ENCODE measurements at places on chromosomes 1 and 21.

- peaks cover 22% of the 10 kb centered on the region for H3K27me3 ChIP-seq
- H3K4me3 ChIP-seq, result no peak overlapping the region
- no peaks in the 10 kb centered on the region for H3K36me3 ChIP-seq
- no peak overlapping the region for H3K27ac ChIP-seq
- no peak for DNase-seq
Measured at GRCh38 chr1:200082329-200082728, 54.8 kb downstream of the NR5A2 start.

GRCh38 chr1:225453797-225454648, 26.2 kb upstream of the LBR start:
- DNase-seq, result no peak
- H3K27ac ChIP-seq, result no peak overlapping the region
- no peak overlapping the region for H3K4me3 ChIP-seq
- H3K4me1 ChIP-seq, result peaks cover 4% of the 10 kb centered on the region
- no peaks in the 10 kb centered on the region for H3K36me3 ChIP-seq

DNA sequence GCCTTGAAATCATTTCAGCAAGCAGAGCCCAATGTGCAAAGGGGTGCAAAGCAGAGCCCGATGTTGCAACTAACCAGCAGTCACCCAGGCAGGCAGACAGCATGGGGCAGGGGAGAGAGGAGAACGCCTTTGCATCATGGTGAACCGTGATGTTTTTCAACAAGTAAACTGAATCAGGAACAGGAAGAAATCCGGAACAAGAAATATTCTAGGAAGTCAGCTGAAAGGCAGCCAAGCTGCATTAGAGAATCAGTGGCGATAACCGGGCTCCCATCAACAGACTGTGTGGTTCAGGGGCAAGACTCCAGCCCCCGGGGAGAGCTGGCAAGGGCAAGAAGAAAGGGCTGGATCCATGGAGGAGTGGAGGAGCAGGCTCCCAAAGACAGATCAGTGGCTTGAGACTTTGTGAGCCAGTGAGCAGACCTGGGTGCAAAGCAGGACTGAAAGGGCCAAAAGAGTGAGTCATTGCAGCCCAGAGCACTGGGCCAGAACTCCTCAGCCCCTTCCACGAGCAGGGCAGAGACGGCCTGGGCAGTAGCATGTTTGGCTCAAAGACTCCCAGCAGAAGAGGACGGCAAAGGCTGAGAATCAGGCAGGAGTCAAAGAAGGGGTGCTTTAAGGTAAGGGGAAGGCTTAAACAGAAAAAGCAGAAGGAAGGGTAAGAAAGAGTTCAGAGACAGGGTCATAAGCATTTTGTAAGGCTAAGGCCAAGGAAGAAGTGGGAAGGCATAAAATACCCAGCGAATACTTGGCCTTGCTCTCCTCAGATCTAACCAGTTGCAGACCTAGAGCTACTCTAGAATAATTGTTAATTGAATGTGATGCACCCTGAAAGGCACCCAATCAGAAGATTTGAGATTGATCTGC, 155.0 kb downstream of the SETD4 start:
- H3K27me3 ChIP-seq, result no peaks in the 10 kb centered on the region
- H3K4me3 ChIP-seq, result no peak overlapping the region
- no peaks in the 10 kb centered on the region for H3K4me1 ChIP-seq

GRCh38 chr1:158095737-158096335, 84.9 kb upstream of the CD1D start:
- H3K36me3 ChIP-seq, result peaks cover 43% of the 10 kb centered on the region
- no peaks in the 10 kb centered on the region for H3K4me1 ChIP-seq
- H3K27me3 ChIP-seq, result no peaks in the 10 kb centered on the region
- H3K27ac ChIP-seq, result no peak overlapping the region

Data from adrenal gland (tissue), 19 donors.